ENCODE measurements at places on chromosomes 2 and 18. TPM values are rescaled to one million over a fixed set of nuclear protein-coding genes. Genes with fewer than 3 reads are reported as not detected.
A peak's percentile ranks its signal among the peaks of the same experiment; 100 is the strongest.

DNA sequence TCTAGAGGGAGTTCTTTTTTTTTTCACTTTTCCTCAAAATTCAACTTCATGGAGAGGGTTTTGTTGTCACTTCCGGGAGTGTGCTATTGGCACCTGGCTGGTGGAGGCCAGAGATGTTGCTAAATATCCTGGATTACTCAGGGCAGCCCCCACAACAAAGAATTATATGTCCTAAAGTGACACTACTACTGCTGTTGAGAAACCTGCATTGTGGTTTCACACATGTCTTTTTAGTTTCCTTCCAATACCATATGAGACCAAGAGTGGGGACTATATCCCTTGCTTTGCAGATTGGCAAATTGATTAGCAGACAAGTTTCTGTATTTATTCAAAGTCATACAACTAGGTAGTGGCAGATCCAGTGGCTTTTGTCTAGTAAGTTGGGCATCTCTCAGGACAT is 826.8 kb downstream of the TRIB2 start:
- no peaks in the 10 kb centered on the region for H3K4me1 ChIP-seq
- H3K36me3 ChIP-seq = no peaks in the 10 kb centered on the region
- H3K4me3 ChIP-seq = no peak overlapping the region
- no peak for DNase-seq
- no peak overlapping the region for H3K27ac ChIP-seq
- H3K27me3 ChIP-seq = no peaks in the 10 kb centered on the region

CXCR1 gene
- not detected for total RNA-seq

KHK gene
- 13.4 TPM for total RNA-seq

DNA sequence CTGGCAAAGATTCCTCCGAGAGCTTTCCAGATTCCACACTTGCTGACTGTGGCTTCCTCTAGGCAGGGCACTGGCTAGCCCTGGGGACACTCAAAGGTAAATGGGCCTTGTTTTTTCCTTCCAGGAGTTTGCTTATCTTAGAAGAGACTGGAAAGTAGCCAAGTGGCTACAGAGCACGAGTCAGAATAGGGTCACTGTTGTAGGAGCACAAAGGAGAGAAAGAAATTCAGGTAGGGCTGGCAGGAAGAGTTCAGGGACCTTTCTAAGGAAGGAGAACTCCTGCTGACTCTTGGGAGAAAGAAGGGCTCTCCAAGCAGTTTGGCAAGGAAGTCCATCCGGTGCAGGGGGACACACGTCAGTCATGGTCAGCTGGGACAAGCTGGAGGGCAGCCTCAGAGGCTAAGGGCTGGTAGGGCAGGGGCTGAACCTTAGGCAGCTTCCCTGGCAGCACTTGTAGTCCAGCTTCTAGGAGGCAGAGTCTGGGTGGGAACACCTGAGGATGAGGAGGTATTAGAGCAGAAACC is 39.5 kb downstream of the NIFK start:
- H3K27ac ChIP-seq = peak overlapping the region; percentile 13
- peaks cover 37% of the 10 kb centered on the region for H3K4me1 ChIP-seq
- H3K27me3 ChIP-seq = no peaks in the 10 kb centered on the region
- no peak for DNase-seq

CFAP65 gene
- not detected for total RNA-seq

GRCh38 chr2:229652796-229653195 is 61.6 kb downstream of the DNER start:
- H3K27ac ChIP-seq = no peak overlapping the region
- peaks cover 1% of the 10 kb centered on the region for H3K27me3 ChIP-seq
- H3K36me3 ChIP-seq = no peaks in the 10 kb centered on the region

LGALSL gene
- 2.8 TPM for total RNA-seq

DNA sequence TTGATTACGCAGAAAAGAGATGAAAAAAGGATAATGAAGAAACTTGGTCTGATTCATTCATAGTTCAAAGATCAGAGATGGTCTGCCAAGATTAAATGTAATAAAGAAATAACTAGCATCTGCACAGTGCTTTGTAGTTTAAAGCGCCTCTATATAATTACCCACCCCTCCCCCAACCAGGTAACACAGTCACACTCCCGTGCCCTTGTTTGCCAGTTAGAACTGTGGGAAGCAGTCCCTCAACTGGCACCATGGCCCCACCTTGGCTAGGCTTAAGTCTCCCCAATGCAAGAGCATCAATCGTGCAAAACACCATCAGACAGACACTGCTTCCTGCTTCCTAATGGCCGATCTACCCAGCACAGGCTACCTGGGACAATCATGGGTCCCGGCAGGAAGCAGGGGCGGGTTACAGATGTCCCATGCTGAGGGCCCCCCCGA is 11.6 kb downstream of the ADCY3 start:
- peaks cover 49% of the 10 kb centered on the region for H3K36me3 ChIP-seq
- H3K27ac ChIP-seq = no peak overlapping the region
- H3K4me3 ChIP-seq = no peak overlapping the region
- no peaks in the 10 kb centered on the region for H3K27me3 ChIP-seq

ST8SIA5 gene
- total RNA-seq = not detected

DNA sequence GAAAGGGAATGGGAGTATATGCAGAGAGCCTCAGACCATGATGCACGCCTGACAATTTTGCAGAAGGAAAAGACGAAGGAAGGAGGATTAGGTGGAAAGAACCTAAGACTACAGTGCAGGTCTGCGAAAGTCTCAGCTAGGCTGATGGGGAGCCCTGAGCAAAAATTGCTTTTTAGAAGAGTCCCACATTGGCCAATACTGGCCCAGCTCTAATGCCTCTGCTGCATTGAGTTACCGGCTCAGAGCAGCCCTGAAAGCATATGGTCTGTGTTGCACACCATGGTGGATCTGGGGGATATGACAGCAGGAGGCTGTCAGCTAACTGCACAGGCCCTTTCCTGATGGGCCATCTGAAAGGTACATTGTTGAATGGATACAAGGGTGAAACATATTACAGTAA is 48.3 kb upstream of the CAVIN2 start:
- no peak for DNase-seq
- no peaks in the 10 kb centered on the region for H3K36me3 ChIP-seq
- no peaks in the 10 kb centered on the region for H3K4me1 ChIP-seq
- H3K27me3 ChIP-seq = peaks cover 10% of the 10 kb centered on the region

GRCh38 chr2:103810875-103811274 is 1043.0 kb upstream of the POU3F3 start:
- no peaks in the 10 kb centered on the region for H3K4me1 ChIP-seq
- no peaks in the 10 kb centered on the region for H3K27me3 ChIP-seq
- no peaks in the 10 kb centered on the region for H3K36me3 ChIP-seq
- H3K4me3 ChIP-seq = no peak overlapping the region
- no peak overlapping the region for H3K27ac ChIP-seq
- DNase-seq = no peak

GRCh38 chr2:81087646-81088045 is 783.1 kb upstream of the LRRTM1 start:
- no peak overlapping the region for H3K27ac ChIP-seq
- no peaks in the 10 kb centered on the region for H3K36me3 ChIP-seq
- H3K27me3 ChIP-seq = no peaks in the 10 kb centered on the region
- no peak for DNase-seq
- no peak overlapping the region for H3K4me3 ChIP-seq

FTCDNL1 gene
- total RNA-seq = 2.1 TPM

DNA sequence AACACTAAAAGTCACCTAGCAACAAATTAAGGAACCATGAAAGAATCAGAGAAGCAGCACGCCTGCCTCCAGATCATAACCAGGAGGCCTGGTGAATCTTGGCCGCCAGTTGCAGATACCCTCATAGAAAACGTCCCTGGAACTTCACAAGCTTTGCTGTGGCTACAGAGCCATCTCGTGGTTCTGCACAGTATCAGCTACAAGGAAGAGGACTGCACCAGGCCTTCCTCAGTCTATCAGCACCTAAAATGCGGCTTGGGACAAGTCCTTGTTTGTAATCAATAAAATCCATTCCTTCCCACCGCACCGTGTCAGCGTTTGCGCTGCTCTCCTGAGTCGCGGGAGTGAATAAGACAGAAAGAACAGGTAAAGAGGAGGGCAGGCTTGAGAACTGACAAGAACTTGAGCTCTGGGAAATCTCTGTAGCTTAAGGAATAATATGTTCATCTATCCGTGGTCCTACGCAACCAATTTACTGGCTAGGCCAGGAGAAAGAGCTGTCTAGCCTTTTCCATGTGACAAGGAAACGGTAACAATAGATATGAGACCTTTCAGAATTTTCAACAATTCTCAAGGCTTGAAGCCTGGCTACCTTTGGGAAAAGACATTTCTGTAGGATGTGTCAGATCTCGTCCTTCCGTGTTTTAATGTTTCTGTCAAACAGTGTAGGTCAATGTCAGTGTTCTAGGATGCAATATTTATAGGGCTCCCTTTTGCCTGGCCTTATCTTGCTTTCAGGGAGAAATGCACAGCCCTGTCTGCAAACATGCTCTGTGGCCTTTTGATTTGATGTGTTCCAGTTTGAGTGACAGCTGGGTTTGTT is 128.5 kb upstream of the RAB12 start:
- H3K4me1 ChIP-seq = peaks cover 1% of the 10 kb centered on the region
- H3K36me3 ChIP-seq = no peaks in the 10 kb centered on the region
- DNase-seq = no peak
- no peak overlapping the region for H3K27ac ChIP-seq
- H3K4me3 ChIP-seq = no peak overlapping the region

DNA sequence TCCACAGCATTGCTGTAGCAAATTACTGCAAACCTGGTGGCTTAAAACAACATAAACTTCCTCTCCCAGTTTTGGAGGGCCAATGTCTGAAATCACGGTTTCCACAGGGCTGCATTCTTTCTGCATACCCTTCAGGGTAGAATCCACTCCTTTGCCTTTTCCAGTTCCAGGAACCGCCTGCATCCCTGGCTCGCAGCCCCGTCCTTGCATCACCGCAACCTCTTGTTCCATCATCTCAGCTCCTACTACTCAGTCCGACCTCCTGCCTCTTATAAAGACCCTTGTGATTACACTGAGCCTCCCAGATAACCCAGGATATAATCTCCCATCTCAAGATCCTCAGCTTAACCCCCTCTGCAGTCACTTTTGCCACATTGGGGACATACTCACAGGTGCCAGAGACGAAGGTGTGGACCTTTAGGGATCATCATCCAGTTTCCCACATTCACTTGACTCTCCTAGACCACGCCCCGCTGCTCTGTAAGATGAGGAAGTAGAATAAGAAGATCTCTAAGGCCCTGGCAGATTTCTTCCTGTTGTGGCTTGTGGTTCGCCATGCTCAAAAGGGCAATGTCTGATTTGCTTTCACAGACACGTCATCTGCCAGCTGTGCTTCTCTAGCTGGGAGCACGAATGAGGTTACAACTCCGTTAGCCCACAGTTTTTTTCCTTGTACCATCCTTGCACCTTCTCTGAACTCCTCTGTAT is 103.6 kb upstream of the AGAP1 start:
- no peaks in the 10 kb centered on the region for H3K36me3 ChIP-seq
- H3K4me1 ChIP-seq = peaks cover 8% of the 10 kb centered on the region
- H3K27me3 ChIP-seq = no peaks in the 10 kb centered on the region
- H3K4me3 ChIP-seq = no peak overlapping the region

IL36G gene
- not detected for total RNA-seq

TLX2 gene
- 0.54 TPM for total RNA-seq

DNA sequence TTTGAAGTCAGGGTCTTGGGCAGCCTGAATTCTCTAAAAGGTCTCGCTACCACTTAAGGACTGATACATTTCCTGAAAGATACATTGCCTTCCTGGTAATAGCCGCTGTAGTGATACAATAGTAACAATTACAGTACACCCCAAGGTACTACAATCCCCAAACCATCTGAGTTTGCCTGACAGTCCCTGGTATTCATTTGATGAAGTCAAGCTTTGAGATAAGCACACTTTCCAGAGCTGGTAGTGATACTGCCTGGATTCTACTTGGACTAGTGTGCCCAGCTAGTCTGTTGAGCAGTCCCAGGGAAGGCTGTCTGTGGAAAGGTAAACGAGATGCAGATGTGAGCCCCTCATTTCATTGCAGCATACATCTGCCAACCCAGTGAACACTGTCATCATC is 24.4 kb upstream of the ITGB6 start:
- H3K36me3 ChIP-seq = no peaks in the 10 kb centered on the region
- H3K27me3 ChIP-seq = peaks cover 4% of the 10 kb centered on the region
- H3K27ac ChIP-seq = peak overlapping the region; percentile 67
- H3K4me3 ChIP-seq = no peak overlapping the region

DNA sequence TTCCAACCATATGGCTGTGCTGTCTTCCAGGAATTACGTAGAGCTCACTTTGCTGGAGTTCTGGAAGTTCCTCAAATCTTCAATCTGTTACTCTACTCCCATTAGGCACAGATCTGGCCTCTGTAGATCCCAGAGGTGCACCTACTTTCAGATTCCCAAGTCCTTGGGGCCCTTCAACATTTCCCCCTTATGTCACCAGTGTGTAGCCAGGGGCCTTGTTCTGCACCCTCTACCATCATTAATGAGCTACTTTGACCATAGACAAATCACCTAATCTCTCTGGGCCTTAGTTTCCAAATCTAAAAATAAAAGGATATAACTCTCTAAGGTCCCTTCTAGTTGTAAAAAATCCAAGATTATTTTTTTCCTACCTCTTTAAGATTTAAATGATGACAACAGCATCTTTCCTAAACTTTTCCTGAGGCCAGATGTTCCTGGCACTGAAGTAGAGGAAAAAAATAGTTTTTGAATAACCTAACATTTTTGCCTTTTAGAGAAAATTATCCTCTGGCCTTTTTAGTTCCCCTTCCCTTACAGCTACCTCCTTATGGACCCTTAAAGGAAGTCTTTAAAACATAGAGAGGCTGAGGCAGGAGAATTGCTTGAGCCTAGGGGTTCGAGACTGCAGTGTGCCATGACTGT is 31.0 kb upstream of the WIPF1 start:
- no peaks in the 10 kb centered on the region for H3K27me3 ChIP-seq
- peak overlapping the region; percentile 43 for H3K27ac ChIP-seq
- DNase-seq = peak; percentile 53

GRCh38 chr2:234533626-234534025 is 36.7 kb upstream of the ARL4C start:
- no peak for DNase-seq
- peaks cover 13% of the 10 kb centered on the region for H3K27me3 ChIP-seq
- H3K4me3 ChIP-seq = no peak overlapping the region
- no peaks in the 10 kb centered on the region for H3K36me3 ChIP-seq
- no peak overlapping the region for H3K27ac ChIP-seq
- no peaks in the 10 kb centered on the region for H3K4me1 ChIP-seq

DNA sequence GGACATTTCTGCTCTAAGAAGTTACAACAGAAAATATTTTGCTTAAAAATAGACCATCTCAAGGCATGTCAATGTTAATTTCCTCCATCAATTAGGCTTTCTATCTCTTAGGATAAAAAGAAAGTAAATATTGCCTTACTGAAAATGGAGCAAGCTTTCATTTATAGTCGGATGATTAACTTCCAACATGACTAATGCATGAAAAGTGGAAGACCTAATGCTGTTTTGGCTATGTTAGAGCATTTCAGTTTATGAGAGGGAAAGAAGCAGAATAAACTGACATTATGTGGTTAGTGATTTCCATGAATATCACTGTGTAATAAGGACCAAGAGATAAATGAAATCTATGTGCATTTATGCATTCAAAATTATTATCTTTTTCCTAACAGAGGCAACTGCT is 475.2 kb upstream of the UBE2E3 start:
- no peaks in the 10 kb centered on the region for H3K4me1 ChIP-seq
- no peak overlapping the region for H3K4me3 ChIP-seq
- H3K36me3 ChIP-seq = no peaks in the 10 kb centered on the region

Measured in activated CD4-positive, alpha-beta T cell treated with anti-CD3 and anti-CD28 coated beads, Interleukin-2, amount 10 ng/mL, durations not matched to agents 24 days and 14 days (primary cell).